ENCODE measurements at places on chromosomes 5 and 9.

DNA sequence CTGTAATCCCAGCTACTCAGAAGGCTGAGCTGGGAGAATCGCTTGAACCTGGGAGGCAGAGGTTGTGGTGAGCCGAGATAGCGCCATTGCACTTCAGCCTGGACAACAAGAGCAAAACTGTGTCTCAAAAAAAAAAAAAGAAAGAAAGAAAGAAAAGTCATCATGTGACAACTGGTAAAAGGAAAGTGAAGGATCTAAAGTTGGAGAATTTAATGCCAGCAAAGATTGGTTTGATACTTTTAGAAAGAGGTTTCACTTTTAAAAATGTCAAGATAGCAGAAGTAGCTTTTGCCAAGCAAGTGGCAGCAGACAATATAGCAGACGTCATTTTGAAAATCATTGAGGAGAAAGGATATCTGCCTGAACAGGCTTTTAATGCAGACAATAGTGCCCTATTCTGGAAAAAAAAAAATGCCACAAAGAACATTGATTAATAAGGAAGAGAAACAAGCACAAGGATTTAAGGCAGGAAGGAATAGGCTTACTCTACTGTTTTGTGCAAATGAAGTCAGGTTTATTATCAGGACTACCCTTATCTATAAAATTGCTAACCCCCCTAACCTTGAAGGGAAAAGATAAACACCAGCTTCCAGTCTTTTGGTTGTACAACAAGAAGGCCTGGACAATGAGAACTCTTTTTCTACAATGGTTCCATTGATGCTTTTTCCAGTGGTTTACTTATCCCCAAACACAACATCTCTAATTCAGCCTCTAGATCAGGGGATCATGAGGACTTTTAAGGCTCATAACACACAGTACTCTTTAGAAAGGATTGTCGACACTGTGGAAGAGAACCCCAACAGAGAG, 12.0 kb downstream of the PKD2L2 start:
- DNase-seq: no peak

- DNase-seq: no peak
Measured at GRCh38 chr9:114446672-114447450, 58.4 kb downstream of the WHRN start.

- no peak for DNase-seq
Measured at GRCh38 chr9:127545196-127546124, 66.6 kb upstream of the STXBP1 start.

GRCh38 chr9:133855802-133856521, 117.8 kb upstream of the SARDH start:
- no peak for DNase-seq

DNA sequence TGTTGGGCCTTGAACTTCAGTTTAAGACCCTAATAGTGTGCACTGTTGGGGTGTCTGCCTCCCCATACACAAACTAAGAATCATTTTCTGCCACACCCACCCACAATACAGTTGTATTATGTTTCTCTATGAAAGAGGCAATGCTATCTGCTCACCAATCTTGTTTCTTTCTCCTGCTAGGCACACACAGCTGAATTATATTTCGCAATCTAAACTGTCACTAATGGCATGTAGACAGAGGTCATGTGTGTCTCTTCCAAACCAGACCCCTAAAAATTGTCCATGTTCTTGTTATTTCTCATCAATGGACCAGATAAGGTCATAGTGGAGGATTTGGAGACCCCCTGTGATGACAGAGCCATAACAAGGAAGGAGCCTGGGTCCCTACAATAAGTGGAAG, 57.3 kb downstream of the RIGI start:
- no peak for DNase-seq

DNA sequence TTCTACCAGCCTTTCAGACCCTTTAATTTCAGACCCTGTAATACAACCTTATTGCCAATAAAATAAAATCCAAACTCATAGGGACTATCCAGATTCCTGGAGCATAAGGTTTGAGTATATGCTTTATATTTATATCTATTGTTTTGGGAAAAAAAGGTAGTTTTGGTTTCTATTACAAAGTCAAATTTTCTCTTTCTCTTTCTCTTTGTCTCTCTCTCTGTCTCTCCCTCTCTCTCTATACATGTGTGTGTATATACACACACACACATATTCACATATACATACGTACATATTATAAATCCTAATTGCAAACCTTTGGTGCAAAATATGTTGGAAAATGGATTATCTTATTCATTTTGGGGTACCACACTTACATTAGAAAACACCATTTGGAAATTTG, 39.0 kb downstream of the TMEM232 start:
- DNase-seq: no peak

GRCh38 chr5:53386341-53386740, 94.1 kb upstream of the FST start:
- no peak for DNase-seq

- DNase-seq: no peak
Measured at GRCh38 chr9:83526901-83527300, 11.3 kb downstream of the FRMD3 start.

- DNase-seq: no peak
Measured at GRCh38 chr5:18736051-18736398, 1101.8 kb downstream of the TAF11L14 start.

GRCh38 chr9:121568343-121569265, 69.0 kb upstream of the GGTA1 start:
- no peak for DNase-seq

GRCh38 chr5:56262279-56262678, 29.1 kb upstream of the ANKRD55 start:
- DNase-seq: no peak

DNA sequence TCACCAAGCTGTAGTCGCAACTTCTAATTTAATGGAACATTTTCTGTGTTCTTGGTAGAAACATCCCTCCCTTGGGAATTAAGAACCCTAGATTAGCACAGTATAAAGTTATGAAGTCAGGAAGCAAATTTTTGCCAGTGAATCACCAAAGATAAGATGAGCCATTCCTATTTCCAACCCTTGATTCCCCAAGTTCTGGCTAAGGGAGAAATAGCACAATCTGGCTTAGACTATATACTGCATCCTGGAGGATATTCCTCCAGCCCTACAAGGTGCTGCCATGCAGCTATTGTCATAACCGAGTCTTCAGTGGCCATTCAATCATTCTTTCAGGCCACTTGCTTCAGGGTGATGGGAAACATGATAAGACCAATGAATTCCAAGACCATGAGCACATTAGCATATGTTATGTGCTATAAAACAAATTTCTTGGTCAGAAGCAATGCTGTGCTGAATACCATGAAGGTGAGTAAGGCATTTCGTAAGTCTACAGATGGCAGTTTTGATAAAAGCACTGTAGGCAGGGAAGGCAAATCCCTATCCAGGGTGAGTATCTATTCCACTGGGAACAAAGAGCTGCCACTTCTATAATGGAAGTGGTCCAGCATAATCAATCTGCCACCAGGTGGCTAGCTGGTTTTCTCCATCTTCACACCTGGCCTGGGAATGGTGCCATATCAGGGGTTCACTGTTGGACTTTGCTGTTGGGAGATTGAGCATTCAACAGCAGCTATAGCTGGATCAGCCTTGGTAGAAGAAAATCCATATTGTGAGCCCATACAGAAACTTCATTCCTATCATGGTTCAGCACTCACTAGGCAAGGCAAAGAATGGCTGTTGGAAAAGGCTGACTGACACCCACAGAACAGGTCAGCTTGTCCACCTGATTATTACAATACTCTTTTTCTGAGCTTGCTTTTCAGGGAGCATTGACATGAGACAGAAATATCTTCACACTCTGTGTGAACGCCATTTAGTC, 19.6 kb upstream of the ARL15 start:
- no peak for DNase-seq

DNA sequence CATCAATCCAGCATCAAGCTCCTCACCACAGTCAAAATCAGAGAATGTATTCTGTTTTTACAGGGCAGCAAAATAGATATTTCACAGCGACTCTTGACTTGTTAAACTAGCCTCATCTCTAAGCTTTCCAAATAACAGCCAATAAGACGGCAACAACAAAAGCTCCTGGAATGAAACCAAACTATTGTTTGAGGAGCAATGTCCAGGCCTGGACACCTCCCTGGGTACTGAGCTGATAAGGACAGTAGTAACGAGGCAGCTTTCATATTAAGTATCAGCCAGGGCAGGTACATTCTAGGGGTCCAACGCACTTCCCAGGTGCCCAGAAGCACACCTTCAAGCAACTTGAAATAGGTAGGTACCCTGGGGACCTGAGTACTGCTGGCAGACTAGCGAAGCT, 260.3 kb downstream of the ENC1 start:
- DNase-seq: no peak

DNA sequence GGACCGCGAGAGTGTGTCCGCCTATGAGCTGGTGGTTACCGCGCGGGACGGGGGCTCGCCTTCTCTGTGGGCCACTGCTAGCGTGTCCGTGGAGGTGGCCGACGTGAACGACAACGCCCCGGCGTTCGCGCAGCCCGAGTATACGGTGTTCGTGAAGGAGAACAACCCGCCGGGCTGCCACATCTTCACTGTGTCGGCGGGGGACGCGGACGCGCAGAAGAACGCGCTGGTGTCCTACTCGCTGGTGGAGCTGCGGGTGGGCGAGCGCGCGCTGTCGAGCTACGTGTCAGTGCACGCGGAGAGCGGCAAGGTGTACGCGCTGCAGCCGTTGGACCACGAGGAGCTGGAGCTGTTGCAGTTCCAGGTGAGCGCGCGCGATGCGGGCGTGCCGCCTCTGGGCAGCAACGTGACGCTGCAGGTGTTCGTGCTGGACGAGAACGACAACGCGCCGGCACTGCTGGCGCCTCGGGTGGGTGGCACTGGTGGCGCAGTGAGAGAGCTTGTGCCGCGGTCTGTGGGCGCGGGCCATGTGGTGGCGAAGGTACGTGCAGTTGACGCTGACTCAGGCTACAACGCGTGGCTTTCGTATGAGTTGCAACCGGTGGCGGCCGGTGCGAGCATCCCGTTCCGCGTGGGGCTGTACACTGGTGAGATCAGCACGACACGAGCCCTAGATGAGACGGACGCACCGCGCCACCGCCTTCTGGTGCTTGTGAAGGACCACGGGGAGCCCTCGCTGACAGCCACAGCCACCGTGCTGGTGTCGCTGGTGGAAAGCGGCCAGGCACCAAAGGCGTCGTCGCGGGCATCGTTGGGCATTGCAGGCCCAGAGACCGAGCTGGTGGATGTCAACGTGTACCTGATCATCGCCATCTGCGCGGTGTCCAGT, 1.8 kb downstream of the PCDHA7 start:
- no peak for DNase-seq

DNA sequence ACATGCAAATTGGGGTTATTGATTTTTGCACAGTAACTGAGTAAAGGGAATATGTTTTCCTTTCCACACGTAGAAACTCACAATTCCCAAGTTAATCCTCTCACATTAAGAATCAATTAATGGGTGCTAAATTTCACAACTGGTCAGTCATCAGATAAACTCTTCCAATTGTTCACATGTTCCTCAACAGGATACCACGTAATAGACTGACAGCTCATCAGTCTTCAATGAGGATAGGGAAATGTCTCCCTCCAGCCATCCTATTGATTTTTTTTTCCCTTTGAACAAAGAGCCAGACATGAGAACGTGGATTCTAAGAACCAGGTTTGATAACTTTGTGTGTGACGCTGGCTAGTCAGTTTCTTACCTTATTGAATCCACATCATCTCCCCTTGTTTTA, 768 bp upstream of the CER1 start:
- DNase-seq: no peak

DNA sequence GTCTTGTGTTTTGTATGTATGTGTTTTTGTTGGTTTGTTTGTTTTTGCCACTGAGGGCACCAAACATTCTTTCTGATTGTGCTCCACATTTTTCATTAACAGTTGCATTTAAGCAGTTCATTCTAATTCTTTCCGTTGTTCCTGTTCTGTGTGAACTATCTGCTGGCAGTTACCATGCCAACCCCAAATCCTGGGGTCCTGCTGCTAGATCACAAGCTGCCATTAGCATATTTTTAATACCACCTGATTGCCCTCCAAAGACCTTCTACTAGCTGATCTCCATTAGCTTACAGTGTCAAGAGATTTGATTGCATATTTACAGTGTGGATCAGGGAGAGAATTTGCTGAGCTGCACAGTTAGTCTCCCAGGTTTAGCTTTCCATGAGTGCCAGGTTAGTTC, 40.6 kb upstream of the STARD4 start:
- DNase-seq: no peak

DNA sequence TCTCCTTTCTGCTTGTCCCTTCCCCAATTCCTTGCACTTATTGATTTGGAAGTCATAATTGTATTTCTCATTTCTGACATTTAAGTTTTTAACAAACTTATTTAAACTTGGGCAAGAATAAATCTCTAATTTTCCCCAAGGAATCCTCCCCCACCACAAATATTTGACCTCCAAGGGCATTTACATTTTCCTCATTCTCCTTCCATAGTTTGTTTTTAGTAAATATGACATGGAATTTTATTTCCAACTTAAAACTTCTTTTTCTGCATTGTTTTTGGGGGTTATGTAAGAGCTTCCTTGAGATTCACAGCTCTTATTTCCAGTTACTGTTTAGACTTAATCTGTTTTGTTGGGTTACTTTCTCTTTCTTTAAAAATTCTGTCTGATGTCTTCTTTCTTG, 64.9 kb downstream of the ZNF618 start:
- no peak for DNase-seq

DNA sequence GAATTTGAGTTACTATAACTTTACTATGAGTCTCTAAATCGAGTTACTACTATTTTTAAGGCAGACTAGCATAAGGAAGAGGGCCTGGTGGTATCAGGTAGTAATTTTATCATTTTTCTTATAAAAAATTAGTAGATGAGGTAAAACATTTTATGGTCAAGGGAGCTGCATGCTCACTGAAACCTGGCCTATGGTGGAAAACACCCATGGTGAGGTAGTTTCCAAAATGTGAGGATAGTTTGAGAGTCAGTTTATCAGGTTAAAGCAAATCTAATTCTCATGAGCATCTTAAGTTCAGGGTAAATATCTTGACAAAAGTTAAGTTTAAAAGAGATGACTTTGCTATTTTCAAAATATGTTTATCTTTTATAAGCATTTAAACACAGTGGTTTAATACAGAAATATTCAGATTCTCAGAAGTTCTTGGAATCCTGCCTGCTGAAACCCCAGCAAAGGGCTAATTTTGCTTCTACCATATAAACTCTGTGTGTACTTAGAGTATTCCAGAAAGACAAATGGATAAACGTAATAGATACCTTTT, 10.0 kb downstream of the DDX4 start:
- DNase-seq: no peak

DNA sequence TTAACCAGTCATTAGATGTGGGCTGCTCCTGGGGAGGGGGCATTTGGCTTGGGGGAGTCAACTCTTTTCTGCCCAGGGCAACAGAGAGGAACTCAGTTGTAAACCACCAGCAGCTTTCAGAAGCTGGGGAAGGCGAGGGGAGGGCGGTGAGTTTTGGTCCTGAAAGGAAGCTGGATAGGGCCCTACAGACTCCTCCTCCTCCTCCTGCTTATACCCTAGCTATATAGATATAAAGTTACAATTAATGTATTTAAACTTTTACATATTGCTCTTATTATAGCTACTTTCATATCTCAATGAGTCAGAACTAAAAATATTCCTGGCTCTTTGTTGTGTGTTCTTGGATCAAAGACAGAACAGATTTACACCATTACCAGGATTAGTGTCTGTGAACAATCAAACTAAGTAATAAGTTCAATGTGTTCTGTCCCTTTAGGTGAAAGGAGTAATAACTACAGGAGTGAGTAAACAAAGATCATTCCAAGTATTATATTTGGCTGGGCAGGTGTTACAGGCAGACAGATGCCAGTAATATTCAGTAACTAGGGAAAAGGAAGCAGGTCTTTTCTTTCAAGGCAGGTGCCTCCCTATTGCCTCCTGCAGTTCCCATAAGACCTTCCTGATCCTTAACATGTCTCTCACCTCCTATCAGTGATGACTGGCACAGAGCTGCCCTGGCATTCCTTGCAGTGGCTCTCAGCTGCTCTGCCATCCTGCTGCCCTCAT, 20.5 kb upstream of the VPS13A start:
- DNase-seq: no peak

- DNase-seq: no peak
Measured at GRCh38 chr9:127595611-127596010, 16.5 kb upstream of the STXBP1 start.

All from immature natural killer cell (primary cell).